Stimulated activated CD8-positive, alpha-beta memory T cell treated with anti-CD3 and anti-CD28 coated beads, Interleukin-15, amount 100 ng/mL, for 48 hours (primary cell): ENCODE measurements at places on chromosomes 4 and X.

DNA sequence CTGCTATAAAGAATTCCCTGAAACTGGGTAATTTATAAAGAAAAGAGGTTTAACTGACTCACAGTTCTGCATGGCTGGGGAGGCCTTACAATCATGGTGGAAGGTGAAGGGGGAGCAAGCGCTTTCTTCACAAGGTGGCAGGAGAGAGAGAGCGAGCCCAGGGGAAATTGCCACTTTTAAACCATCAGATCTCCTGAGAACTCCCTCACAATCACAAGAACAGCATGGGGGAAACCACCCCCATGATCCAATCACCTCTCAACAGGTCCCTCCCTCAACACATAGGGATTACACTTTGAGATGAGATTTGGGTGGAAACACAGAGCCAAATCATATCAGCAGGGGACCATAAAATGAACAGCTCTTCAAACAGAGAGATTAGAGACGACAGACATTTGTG, 198.6 kb downstream of the MAGEB5 start:
- DNase-seq, result no peak

DNA sequence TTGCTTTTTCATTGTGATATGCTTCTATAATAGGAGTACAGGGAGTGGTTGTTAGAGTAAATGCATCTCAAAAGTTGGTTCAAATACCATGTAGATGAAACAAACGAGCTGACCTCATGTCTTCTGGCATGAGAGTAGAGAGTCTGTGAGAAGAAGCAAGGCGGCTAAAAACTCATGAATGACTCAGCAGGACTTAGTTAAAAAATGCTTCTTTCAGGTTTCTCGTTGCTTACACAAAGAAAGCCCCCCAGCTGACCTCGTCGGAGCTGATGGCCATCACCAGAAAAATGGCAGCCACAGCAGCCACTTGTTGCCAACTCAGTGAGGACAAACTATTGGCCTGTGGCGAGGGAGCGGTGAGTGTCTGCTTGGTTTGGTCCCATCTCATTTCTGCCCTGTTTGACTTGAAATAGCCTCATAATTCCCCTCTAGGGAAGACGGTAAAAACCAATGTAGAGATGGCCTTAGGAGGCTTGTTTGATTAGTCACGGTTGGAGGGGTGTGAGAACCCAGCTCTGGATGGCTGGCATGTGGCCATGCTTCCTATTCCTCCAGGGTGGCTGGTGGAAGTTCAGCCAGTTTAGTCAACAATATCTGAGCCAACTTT, 14.5 kb downstream of the AFP start:
- no peak for DNase-seq

DNA sequence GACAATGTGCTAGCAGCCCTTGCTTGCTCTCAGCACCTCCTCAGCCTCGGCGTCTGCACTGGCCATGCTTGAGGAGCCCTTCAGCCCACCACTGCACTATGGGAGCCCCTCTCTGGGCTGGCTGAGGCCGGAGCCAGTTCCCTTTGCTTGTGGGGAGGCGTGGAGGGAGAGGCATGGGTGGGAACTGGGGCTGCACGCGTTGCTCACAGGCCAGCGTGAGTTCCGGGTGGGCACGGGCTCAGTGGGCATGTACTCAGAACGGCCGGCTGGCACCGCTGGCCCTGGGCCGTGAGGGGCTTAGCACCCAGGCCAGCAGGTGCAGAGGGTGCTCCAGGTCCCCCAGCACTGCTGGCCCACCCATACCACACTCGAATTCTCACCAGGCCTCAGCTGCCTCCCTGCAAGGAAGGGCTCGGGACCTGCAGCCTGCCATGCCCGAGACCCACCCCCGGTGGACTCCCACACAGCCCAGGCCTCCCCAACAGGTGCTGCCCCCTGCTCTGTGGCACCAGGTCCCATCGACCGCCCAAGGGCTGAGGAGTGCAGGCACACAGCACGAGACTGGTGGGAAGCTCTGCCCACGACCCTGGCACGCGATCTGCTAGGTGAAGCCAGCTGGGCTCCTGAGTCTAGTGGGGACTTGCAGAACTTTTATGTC, 100.3 kb downstream of the SLC39A8 start:
- no peak for DNase-seq

DNA sequence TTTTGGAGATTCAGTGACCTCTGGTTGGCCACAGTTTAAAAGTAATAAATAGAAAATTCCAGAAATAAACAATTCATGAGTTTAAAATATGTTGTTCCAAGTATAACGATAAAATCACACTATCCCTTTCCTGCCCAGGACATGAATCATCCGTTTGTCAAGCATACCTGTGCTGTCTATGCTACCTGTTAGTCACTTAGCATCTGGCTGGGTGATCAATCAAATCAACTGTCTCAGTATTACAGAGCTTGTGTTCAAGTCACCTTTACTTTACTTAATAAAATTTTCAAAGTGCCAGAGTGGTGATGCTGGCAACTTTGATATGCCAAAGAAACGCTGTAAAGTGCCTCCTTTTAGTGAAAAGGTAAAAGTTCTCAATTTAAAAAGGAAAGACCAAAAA, 979.5 kb upstream of the NDST4 start:
- no peak for DNase-seq

DNA sequence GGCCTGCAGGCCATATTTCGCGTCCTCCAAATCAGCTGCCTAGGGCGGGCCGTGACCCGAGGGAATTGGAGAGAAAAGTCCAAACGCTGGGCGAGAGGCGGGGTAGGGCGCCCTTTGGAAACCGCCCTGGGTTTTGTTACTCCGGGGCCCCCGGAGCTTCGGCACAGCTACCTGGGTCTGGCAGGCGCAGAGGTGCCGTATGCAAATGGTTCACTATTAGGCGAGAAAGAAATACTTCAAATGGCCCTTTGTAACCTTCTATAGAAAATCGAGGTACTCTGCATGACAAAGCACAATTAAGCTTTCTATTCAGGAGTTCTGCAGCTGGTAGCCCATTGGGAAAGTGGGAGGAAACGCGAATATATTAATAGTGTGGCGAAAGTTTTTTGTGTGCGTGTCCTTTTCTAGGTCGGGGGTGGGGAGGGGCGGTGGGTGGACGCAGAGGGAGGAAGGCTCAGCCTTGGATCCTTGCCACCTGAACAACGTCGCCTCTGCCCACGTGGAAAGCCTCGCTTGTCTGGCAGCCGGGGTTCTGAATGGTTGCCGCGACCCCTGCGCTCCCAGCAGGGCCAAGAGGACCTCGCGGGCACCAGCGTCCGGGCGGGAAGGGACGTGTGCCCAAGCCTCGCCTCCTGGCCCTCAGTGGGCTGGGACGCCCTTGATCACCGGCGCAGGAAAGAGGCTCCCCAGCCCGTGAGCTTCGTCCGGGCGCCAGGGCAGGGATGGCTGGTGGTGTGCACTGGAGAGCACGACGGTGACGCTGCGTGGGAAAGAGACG, 9.5 kb downstream of the GSX2 start:
- DNase-seq, result no peak

- no peak for DNase-seq
Measured at GRCh38 chrX:46488712-46489111, 56.5 kb downstream of the ZNF674 start.

GRCh38 chr4:105586638-105587328, 34.4 kb downstream of the ARHGEF38 start:
- no peak for DNase-seq

GRCh38 chrX:137549073-137549472, 16.9 kb upstream of the ZIC3 start:
- DNase-seq, result no peak

DNA sequence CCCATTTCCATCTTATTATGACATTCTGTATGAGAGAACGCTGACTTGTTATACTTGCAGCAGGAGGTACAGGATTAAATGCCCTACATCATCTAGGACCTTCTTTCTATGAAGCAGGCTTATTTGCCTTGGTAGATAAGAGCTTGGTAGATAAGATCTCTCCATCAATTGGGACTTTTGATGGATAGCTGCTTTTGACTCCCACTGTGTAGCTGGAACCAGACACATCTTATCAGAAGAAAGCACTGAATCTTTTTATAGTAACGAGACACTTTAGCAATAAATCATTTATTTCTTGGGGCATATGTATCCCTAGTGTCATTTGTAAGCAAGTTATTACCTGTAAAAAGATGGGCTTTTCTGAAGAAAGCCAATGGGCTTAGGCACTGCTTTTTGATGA, 613.9 kb downstream of the TECRL start:
- no peak for DNase-seq

DNA sequence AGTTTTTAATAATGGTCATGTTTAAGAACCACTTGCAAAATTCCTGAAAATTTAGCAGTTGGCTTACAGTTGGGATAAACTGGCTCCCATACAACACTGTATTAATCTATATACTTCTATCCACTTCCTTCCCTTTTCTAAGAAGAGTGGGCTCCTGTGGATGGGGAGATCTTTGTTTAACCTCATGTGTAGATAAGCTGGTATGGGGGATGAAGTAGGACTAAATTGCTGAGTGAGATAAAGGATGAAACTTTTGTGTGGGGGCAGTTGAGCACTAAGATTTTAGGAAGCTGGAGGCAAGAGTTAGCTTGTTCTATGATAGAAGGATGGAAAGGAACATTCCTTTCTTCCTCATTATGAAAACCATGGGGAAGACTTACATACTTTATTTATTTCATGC, 54.6 kb upstream of the ATP8A1 start:
- DNase-seq, result no peak

- DNase-seq, result no peak
Measured at GRCh38 chr4:181685461-181685860, 557.7 kb upstream of the TENM3 start.

DNA sequence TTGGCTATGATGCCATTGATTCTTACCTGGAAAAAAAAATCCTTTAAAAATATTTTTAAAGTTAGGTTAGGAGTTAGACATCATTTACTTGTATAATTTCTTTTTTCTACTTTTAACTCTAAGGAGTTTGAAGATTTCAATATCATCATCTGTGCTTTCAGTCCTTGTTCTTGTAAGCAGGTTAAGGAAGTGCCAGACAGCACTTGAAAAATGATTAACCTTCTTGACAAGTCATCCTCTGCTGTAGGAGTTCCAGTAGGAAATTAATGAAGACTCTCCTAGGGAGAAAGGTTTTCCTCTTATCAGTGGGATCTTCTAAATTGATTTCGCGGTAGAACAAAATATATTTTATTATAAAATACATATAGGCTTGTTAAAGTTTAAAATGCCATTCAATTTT, 29.1 kb upstream of the ANAPC4 start:
- DNase-seq, result no peak

GRCh38 chrX:15853586-15854079, 980 bp downstream of the AP1S2 start:
- no peak for DNase-seq

DNA sequence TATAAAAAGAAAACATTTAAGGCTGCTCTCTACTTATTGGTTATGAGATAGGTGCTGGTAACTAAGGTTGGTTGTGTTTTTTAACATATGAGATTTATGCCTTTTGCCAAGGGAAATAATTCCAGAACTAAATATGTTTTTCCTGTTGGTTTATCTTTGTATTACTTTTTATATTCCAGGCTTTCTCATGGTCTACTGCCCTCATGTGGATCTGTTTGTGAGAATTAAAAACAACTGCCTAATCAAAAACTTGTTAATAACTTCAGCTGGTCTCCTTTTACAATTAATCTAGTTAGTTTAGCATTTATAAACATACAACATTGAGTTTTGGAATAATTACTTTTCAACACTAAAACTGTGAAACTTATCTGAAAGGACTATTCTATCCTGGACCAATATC, 1208.3 kb downstream of the ADGRL3 start:
- DNase-seq, result no peak

GRCh38 chr4:188110741-188111471, 1.5 kb upstream of the TRIML2 start:
- DNase-seq, result no peak

GRCh38 chr4:183349673-183350072, 27.4 kb upstream of the CLDN24 start:
- no peak for DNase-seq

DNA sequence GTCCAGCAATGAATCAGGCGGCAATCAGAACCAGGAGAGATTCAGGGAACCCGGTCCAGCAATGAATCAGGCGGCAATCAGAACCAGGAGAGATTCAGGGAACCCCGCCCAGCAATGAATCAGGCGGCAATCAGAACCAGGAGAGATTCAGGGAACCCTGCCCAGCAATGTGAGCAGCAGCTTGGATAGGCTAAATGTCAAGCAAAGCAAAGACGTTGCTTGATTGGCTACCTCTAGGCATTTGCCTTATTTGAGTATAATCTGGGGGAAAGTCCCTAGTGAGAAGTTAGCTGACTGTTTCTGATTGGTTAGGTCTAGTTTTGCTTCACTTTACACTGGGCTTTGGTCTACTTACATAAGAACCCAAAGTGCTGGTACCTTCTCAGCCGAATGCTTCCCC, 1212.2 kb upstream of the TENM3 start:
- DNase-seq, result no peak

GRCh38 chrX:66018585-66019309, 21.1 kb downstream of the VSIG4 start:
- no peak for DNase-seq

GRCh38 chr4:53804719-53805118, 213.4 kb upstream of the LNX1 start:
- DNase-seq, result no peak

GRCh38 chr4:169484485-169484884, 127.9 kb downstream of the NEK1 start:
- no peak for DNase-seq

GRCh38 chrX:129561453-129561852, 21.4 kb downstream of the OCRL start:
- no peak for DNase-seq
